T-helper 17 cell (primary cell): ENCODE measurements at places on chromosomes 2 and 18. TPM values are rescaled to one million over a fixed set of nuclear protein-coding genes. Genes with fewer than 3 reads are reported as not detected.

The FEV gene
- total RNA-seq: not detected

DNA sequence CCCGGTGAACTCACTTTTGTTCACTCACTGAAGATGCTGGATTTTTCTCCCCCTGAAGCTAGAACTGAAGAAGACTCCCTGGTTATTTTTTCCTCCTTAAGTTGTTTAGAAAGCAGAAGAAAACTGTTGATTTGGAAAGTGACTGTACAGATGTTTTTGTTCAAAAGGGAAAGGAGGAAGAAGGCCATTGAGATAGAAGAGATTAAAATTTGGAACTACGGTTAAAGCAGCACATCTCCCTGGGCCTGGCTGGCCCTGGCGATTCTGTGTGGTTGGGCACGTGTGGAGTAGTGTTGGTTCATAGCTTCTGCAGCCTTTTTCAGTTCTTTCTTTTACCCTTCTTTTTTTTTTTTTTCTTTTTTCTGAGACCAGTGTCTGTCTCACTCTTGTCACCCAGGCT is 109.2 kb downstream of the MAP4K4 start:
- no peak for DNase-seq

The NCKAP5 gene
- not detected for total RNA-seq

DNA sequence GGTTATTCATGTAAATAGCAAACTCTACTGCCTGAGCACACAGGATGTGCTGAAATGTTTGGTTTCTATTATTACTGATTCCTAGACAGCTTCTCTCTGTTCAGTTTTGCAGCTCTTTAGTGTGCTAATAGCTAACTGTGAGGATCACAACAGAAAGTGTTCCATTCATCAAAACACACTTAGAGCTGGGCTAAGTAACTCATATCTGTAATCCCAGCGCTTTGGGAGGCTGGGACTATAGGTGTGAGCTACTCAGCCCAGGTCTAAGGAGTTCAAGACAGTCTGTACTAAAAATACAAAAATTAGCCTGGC is 63.2 kb downstream of the MOGAT1 start:
- DNase-seq: no peak

The IL36RN gene
- not detected for total RNA-seq

The BUB1 gene
- 3.2 TPM for total RNA-seq

The HOXD3 gene
- not detected for total RNA-seq

DNA sequence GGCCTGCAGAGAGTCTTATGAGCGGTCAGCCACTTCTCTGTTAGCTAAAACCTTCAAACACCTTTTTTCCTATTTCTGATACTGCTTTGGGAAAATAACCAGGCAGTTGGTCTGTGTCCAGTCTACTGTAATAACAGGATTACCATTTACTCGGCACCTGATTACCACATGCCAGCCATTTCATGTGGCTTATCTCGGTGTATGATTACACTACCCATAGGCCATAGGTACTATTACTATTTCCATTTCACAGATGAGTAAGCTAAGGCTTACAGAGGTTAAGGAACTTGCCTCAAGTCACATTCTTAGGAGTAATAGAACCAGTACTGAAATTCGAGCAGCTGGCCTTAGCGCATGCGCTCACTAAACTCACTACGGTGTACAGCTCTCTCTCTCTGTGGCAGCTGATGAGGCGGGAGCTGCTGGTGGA is 147.2 kb upstream of the L3MBTL4 start:
- no peak for DNase-seq

The RFX8 gene
- 0.44 TPM for total RNA-seq

The EMILIN1 gene
- total RNA-seq: 0.32 TPM

The GALNT14 gene
- total RNA-seq: not detected

DNA sequence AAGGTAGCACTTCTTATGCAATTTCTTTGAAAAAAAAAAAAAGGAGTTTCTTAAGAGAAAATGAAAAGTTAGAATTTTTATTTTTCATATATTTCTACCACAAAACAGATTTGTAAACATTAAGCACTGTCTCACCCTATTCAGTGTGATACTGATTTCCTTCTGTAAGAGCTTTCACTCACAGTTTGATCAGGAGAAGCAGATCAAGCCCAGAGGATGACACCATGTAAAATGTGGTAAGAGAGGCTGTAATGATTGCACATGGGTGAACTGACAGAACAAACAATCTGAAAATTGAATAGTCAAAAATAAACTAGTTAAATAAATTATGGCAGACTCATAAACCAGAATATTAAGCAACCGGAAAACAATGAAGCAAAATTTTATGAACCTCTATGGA is 54.5 kb downstream of the MEMO1 start:
- no peak for DNase-seq

DNA sequence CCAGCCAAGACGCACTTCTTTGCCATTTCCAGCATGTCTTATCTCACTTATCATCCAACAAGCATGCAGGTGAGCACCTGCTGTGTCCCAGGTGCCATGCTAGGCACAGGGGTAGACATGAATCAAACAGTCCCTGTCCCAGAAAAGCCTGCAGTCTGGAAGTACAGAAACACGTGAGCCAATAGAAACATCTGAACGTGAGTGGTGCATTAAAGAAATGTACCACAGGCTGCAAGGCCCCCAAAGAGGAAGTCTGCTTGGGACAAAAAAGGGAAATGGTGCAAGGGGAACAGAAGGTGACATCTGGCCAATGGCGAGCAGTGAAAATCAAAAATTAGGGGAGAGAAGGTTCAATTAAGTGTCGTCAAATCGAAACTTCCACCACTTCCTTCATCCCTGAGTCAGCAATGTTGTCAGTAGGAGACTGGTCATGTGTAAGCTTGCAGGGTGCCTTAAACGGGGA is 17.6 kb upstream of the TMEM247 start:
- no peak for DNase-seq

The ITGB1BP1 gene
- total RNA-seq: 62.6 TPM

DNA sequence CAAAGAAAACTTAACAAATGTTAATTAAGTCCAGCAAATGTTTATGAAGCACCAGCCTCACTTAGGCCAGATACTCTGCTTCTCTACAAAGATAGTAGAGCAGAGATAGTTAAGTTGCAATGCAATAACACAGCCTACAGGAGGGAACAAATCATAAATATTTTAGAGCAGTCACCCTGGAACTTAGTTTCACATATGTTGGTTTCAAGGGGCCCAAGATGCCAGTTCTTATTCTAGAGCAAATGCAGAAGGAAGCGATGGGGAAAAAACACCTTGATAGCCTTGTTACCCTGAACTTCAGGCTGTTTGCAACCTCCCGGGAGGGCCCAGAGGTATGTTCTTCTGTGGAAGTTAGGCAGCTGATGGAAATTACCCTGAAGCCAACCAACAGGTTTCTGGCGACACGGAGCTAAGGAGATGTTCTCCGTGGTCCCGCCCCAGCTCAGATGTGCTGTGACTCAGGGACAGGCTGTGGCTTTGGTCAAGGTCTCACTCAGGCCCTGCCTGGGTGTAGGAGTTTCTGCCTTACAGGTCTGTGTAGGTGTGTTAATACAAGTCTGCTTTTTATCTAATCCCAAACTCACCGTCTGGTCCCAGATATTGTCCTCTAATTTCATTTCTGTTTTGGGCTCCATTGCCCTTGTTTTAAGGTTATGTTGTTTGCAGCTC is 3.8 kb downstream of the CTIF start:
- DNase-seq: no peak

The SPOPL gene
- 13.5 TPM for total RNA-seq

The REG3A gene
- not detected for total RNA-seq

GRCh38 chr2:221502270-221503010 is 69.7 kb downstream of the EPHA4 start:
- no peak for DNase-seq

- DNase-seq: no peak
Measured at GRCh38 chr2:75416420-75417342, 144.1 kb downstream of the EVA1A start.

- DNase-seq: no peak
Measured at GRCh38 chr2:19545507-19545906, 187.1 kb upstream of the OSR1 start.

The FN1 gene
- 0.75 TPM for total RNA-seq

The UCN gene
- total RNA-seq: 1.5 TPM

The SCYGR2 gene
- not detected for total RNA-seq

The PLB1 gene
- 2.2 TPM for total RNA-seq

The CTAGE1 gene
- not detected for total RNA-seq

GRCh38 chr2:30204281-30204680 is 27.1 kb upstream of the LBH start:
- no peak for DNase-seq

DNA sequence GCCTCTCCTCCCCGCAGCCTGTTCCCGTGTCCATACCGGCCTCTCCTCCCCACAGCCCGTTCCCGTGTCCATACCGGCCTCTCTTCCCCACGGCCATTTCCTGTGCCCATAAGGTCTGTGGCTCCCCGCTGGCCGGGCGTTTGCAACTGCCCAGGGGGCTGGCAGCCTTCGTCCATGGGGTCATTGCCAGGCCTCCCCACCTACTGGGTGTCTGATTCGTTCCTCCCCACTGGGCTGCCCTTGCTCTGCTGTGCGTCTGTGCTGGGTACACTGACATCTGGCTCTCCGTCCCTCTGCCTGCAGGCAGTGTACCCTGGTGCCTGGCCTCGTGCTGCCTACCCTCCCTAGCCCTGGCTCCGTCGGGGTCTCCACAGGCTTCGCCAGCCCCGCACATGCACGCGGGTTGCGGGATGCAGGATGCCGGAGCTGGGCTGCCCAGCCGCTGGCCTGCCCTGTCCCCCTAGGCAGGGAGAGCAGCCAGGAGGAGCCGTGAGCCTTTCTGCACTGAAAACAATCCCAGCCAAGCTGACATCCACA is 67.8 kb downstream of the NFATC1 start:
- DNase-seq: no peak

- no peak for DNase-seq
Measured at GRCh38 chr2:188596054-188596453, 304.4 kb downstream of the GULP1 start.

DNA sequence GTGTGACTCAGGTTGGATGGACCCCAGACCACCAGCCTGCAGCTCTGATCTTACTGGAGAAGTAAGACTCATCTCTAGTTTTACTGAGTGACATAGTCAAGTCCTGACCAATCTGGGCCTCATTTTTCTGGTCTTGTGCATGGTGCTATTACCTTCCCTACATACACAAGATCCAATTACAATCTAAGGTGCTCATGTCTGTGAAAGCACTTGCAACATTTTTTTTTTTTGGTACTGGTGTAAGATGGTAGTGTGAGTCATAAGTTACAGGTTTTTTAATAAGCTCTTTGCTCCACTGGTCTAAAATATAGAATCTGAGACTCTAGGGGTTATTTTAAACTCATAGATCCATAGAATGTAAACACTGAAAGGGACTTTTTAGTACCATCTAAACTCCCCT is 117.3 kb upstream of the EFEMP1 start:
- DNase-seq: no peak

DNA sequence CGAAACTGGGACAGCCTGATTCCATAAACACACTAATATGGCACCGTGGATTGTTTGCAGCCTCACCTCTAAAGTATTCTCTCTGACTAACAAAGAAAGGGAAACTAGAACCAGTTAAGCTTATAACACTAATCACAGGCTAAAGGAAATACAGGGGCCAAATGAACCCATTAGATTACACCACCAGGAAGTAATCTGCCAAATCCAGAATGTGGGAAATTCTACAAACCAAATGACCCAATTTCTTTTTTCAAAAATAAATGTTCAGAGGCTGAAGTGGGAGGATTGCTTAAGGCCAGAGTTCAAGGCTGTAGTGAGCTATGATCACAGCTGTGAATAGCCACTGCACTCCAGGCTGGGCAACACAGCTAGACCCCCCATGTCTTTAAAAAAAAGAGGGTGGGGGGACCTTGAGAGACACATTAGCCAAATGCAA is 1.5 kb upstream of the MPPE1 start:
- no peak for DNase-seq
